ENCODE measurements at places on chromosomes 12 and 14.

DNA sequence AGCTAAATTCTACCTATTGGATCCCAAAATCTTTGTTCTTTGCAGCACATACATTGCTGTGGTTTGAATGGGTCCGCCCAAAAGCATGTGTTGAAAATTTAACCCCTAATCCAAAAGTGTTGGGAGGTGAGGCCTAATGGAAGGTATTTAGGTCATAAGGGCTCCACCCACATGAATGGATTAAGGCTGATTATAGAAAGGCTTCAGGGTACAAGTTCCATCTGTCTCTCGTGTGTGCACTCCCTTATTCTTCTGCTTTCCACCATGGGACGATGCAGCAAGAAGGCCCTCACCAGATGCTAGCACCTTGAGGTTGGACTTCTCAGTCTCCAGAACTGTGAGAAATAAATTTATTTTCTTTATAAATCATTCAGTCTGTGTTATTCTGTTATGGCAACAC lies 190.9 kb downstream of the SOX5 start:
- no peak for DNase-seq

GRCh38 chr12:131436922-131437705 lies 273.8 kb upstream of the SFSWAP start:
- no peak for DNase-seq

DNA sequence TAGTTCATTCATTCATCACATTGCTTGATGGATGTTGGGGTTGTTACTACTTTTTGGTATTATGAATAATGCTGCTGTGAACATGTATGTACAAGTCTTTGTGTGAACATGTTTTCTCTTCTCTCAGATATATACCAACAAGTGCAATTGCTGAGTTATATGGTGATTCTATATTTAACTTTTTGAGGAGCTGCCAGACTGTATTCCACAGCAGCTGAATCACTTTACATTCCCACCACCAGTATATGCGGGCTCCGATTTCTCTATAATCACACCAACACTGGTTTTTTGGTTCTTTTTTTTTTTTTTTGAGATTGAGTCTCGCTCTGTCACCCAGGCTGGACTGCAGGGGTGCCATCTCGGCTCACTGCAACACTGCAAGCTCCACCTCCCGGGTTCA lies 22.2 kb upstream of the PLEKHG6 start:
- DNase-seq: no peak

DNA sequence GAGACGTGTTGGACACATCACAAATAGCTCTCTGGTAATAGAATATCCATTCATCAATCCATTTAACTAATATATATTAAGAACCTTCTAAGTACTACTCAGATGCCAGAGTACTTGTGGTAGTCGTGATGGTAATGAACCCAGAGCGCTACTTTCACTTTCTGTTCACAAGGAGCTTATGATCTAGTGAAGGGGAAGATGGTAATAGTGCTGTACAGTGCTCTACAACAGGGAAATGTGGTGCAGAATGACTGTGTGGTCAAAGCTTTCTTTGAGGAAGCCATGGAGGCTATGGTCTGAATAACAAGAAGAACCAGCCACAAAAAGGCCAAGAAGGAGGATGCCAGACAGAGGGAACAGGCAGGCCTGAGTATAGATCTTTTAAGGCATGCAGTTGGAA lies 212.0 kb downstream of the PTPRO start:
- DNase-seq: no peak

DNA sequence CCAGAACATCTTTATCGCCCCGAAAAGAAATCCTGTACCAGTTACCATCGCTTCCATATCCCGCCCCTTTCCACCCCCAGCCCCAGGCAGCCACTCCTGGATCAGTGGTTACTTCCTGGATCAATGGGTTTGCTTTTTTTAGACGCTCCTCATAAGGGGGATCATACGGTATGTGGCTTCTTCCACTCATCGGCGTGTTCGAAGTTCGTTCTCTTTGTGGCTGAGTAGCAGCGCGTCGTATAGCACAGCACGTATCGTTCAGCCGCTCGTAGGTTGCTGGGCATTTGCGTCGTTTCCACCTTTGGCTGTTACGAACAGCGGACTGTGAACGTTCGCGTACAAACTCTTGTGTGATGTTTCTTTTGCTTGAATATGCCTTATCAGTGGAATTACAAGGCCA lies 1.8 kb downstream of the NOC4L start:
- DNase-seq: no peak
